ENCODE measurements at places on chromosomes 13 and 19.

- no peak for DNase-seq
Measured at GRCh38 chr19:33919291-33919690, 122.6 kb downstream of the KCTD15 start.

- no peak for DNase-seq
Measured at GRCh38 chr19:21883516-21883915, 47.5 kb upstream of the ZNF43 start.

GRCh38 chr19:1483131-1483978 lies 4.3 kb upstream of the C19orf25 start:
- DNase-seq, result no peak

GRCh38 chr13:110910013-110910890 lies 4.6 kb downstream of the ANKRD10 start:
- no peak for DNase-seq

GRCh38 chr19:2043961-2044708 lies 6.9 kb downstream of the MKNK2 start:
- no peak for DNase-seq

- DNase-seq, result no peak
Measured at GRCh38 chr13:88456151-88456550, 785.0 kb downstream of the SLITRK5 start.

DNA sequence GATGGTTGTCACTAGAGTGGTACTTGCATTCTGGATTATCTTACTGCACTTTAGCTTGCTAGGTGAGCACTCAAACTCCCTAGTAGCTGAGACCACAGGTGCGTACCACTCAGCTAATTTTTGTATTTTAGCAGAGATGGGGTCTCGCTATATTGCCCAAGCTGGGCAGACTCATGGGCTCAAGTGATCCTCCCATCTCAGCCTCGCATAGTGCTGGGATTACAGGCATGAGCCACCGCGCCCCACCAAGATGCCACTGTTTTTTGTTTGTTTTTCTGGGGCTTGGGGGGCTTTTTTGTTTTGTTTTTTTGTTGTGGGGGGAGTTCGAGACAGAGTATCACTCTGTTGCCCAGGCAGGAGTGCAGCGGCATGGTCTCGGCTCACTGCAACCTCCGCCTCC lies 17.8 kb downstream of the LYPD3 start:
- DNase-seq, result no peak
